ENCODE measurements at places on chromosomes 1 and 21. TPM values are rescaled to one million over a fixed set of nuclear protein-coding genes. Genes with fewer than 3 reads are reported as not detected.
A peak's percentile ranks its signal among the peaks of the same experiment; 100 is the strongest.

DNA sequence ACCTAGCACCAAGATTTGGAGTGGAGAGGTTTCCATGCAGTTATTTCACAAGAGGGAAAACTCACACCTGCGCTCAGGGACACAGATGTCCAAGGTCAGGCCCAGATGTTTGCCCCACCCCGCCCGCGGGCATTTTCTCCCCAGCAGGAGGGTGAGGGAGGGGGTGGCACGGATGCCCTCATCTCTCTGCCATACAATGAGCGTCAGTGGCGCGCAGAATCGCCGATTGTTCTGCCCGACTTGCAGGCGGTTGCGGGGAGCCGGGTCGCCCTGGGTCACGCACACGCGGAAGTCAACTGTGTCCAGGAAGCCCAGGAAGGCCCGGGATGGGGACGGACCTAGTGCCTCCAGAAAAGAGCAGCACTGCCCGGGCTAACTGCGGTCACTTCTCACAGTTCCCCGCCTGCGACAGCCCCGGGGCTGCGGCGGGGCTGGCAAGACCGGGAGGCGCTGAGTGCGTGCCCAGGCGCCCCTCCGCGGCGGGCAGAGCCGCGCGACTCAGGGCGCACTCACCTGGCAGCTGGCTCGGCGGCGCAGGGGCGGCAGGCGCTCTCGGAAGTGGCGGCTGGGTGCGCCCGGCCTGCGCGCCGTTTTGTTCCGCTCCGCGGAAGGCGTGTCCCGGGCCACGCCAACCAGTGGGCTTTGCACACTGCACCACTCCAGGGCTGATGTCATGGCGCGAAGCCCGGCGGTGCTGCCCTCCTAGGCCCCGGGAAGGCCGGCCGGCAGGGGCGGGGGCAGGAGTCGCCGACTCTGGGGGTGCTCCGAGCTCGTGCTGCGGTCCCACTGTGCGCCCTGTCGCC lies at the start of gene CSRP1:
Gene CSRP1 (minus strand): TSS at position 567 of the 803 bp plus-strand sequence. CDS start 10,820 bp downstream, outside the sequence.
- no peaks in the 10 kb centered on the region for H3K36me3 ChIP-seq
- peak within 1 kb of the TSS; percentile 28 for H3K27ac ChIP-seq
- no peak within 1 kb of the TSS for H3K4me3 ChIP-seq
- DNase-seq, result no peak

DNA sequence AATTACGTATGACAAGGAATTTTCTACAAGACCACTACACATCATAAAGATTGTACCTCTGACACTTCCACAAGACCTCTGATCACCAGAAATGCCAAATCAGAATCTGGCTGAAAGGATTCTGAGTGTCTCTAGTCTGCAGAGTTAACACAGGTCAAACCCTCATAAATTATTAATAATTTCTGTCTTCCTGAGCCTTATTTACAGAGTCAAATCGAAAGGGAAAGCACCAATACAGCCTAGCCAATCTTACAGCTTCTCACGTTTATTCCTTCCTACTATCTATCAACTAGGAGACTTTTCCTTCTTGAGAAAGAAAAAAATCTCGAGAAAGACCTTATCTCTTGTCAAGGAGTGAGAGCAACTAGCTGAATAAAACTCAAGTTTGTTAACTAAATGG lies 2151.6 kb downstream of the MRPL39 start:
- H3K27me3 ChIP-seq, result no peaks in the 10 kb centered on the region
- no peak overlapping the region for H3K27ac ChIP-seq
- DNase-seq, result no peak
- H3K36me3 ChIP-seq, result no peaks in the 10 kb centered on the region
- no peaks in the 10 kb centered on the region for H3K4me1 ChIP-seq
- H3K4me3 ChIP-seq, result no peak overlapping the region

DNA sequence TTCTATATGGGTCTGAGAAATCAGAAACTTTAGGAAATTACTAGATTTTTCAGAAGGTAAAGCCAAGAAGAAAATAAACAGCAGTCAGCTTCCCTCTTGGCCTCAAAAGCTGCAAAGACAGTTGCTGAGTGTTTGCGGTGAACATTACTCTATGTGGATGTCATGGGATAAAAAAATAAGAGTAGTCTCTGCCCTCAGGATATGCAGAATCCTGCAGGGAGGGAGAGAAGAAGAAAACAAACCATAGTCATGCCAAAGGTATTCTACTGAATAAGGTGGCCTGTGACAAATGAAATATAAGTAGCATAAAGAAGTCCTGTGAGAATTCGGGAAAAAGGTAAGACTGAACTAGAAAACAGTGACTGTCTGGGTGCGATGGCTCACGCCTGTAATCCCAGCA lies 19.0 kb downstream of the YARS1 start:
- peaks cover 31% of the 10 kb centered on the region for H3K36me3 ChIP-seq
- H3K27me3 ChIP-seq, result no peaks in the 10 kb centered on the region
- no peak overlapping the region for H3K27ac ChIP-seq
- H3K4me3 ChIP-seq, result no peak overlapping the region

- no peak overlapping the region for H3K27ac ChIP-seq
- no peaks in the 10 kb centered on the region for H3K27me3 ChIP-seq
- H3K4me1 ChIP-seq, result peaks cover 13% of the 10 kb centered on the region
Measured at GRCh38 chr21:29419422-29419821, 120.7 kb downstream of the BACH1 start.

DNA sequence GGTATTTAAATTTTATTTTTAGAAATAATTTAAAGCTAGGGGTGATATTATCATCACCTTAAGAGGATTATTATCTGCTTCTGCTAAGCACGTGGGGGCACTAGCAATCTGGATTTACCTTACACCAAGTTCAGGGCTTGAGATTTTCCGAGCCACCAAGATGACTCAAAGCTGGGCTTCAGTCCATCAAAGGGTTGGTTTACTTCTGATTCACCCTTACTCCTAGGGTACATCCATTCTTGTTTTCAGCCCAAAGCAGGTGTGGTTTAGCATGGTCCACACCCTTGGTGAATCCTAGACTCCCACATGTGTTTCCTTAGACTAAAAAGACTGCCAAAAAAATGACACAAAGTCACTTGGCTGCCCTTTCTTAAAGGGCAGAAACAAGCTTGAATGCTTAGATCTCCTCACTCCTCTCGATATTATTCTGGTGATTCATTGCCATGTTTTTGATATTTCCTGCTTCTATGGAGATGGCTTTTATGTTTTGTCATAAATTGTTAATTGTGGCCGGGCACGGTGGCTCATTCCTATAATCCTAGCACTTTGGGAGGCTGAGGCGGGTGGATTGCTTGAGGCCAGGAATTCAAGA lies 9.8 kb upstream of the PRSS38 start:
- peaks cover 37% of the 10 kb centered on the region for H3K27me3 ChIP-seq
- DNase-seq, result no peak
- H3K4me1 ChIP-seq, result no peaks in the 10 kb centered on the region
- H3K36me3 ChIP-seq, result peaks cover 6% of the 10 kb centered on the region
- H3K4me3 ChIP-seq, result no peak overlapping the region

GRCh38 chr21:34826836-34827235 lies 158.0 kb downstream of the CLIC6 start:
- H3K4me1 ChIP-seq, result peaks cover 5% of the 10 kb centered on the region
- H3K4me3 ChIP-seq, result no peak overlapping the region
- no peaks in the 10 kb centered on the region for H3K36me3 ChIP-seq
- H3K27me3 ChIP-seq, result peaks cover 3% of the 10 kb centered on the region

- DNase-seq, result no peak
- no peak overlapping the region for H3K27ac ChIP-seq
- no peaks in the 10 kb centered on the region for H3K27me3 ChIP-seq
- peaks cover 7% of the 10 kb centered on the region for H3K4me1 ChIP-seq
Measured at GRCh38 chr1:1313500-1314236, 5.3 kb downstream of the PUSL1 start.

- H3K4me1 ChIP-seq, result peaks cover 32% of the 10 kb centered on the region
- DNase-seq, result no peak
- H3K27ac ChIP-seq, result no peak overlapping the region
- no peaks in the 10 kb centered on the region for H3K27me3 ChIP-seq
- H3K36me3 ChIP-seq, result no peaks in the 10 kb centered on the region
Measured at GRCh38 chr1:83751602-83752001, 247.3 kb downstream of the TTLL7 start.

DNA sequence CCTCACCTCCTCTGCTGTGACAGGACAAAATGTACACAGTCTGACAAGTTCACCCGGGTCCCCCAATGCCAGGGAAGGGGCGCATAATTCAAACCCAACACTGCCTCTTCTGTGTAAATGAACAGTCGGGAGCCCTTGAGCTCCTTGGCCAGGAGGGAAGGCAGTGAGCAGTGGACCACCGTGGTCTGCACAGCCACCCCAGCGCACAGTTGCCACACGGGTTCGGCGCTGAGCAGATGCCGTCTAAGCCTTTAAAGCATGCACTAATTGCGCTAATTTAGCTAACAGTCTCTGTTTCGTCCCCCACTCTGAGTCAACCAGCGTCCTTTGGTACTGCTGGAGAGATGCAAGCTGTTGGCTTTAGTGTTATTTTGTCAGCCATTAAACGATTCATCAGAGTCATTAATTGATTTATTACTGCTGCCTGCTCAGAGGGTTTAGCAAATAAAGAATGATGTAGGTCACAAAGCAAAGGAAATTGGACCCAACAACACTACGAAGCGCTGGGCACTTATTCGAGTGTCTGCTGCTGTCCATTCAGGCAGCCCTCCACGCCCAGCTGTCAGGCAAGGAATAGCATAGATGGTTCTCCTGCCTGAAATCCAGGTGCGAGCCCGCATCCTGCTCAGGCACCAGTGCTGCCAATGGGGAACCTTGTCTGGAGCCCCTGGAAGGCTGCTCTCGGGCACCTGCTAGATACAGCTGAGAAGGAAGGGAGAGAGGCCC lies 91.5 kb downstream of the MRPL37 start:
- peaks cover 74% of the 10 kb centered on the region for H3K4me1 ChIP-seq
- DNase-seq, result no peak
- H3K27ac ChIP-seq, result no peak overlapping the region
- H3K4me3 ChIP-seq, result no peak overlapping the region
- H3K36me3 ChIP-seq, result no peaks in the 10 kb centered on the region

DNA sequence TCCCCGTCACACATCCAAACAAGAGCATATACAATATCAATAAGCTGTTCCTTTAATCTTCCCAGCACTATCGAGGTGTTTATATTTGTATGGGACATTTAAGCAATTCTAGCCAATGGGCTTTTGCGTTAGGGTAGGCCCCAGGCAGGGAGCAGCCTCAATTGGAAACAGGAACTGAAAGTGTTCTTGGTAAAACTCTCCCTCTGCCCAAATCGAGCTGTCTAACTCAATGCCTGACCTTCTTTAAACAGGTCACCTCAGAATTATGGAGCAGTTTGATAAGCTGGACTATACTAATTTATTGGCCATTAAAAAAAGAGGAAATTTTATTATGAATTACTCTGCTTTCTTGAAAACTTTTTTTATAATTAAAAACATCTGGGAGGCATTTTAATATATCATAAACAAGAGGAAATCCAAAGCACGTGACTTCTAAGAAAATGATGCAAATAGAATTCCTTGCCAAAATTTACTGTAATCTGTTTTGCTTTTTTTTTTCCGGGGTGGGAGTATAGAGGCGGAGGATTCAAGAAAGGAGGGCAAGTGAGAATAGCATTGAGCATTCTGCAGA lies 498.1 kb downstream of the LMO4 start:
- no peak overlapping the region for H3K4me3 ChIP-seq
- H3K36me3 ChIP-seq, result no peaks in the 10 kb centered on the region
- no peaks in the 10 kb centered on the region for H3K27me3 ChIP-seq
- H3K4me1 ChIP-seq, result peaks cover 4% of the 10 kb centered on the region
- no peak for DNase-seq

- H3K27me3 ChIP-seq, result no peaks in the 10 kb centered on the region
- H3K27ac ChIP-seq, result no peak overlapping the region
- no peak for DNase-seq
- H3K4me1 ChIP-seq, result peaks cover 11% of the 10 kb centered on the region
- H3K4me3 ChIP-seq, result no peak overlapping the region
- H3K36me3 ChIP-seq, result no peaks in the 10 kb centered on the region
Measured at GRCh38 chr1:229920683-229921082, 146.4 kb upstream of the GALNT2 start.

The PSRC1 gene
- total RNA-seq, result 102 TPM

The BSND gene
- not detected for total RNA-seq

The C1orf56 gene
- total RNA-seq, result 6.3 TPM

The GBP3 gene
- not detected for total RNA-seq

The FAM177B gene
- total RNA-seq, result not detected

The CFH gene
- not detected for total RNA-seq

The HSPG2 gene
- 103 TPM for total RNA-seq

All from neural crest cell (in vitro differentiated cells).